Activated CD8-positive, alpha-beta T cell treated with anti-CD3 and anti-CD28 coated beads for 36 hours (primary cell): ENCODE measurements at places on chromosomes 2 and 18.
A peak's percentile ranks its signal among the peaks of the same experiment; 100 is the strongest.

- no peak for DNase-seq
Measured at GRCh38 chr2:162074632-162074895, 549 bp upstream of the DPP4 start.

DNA sequence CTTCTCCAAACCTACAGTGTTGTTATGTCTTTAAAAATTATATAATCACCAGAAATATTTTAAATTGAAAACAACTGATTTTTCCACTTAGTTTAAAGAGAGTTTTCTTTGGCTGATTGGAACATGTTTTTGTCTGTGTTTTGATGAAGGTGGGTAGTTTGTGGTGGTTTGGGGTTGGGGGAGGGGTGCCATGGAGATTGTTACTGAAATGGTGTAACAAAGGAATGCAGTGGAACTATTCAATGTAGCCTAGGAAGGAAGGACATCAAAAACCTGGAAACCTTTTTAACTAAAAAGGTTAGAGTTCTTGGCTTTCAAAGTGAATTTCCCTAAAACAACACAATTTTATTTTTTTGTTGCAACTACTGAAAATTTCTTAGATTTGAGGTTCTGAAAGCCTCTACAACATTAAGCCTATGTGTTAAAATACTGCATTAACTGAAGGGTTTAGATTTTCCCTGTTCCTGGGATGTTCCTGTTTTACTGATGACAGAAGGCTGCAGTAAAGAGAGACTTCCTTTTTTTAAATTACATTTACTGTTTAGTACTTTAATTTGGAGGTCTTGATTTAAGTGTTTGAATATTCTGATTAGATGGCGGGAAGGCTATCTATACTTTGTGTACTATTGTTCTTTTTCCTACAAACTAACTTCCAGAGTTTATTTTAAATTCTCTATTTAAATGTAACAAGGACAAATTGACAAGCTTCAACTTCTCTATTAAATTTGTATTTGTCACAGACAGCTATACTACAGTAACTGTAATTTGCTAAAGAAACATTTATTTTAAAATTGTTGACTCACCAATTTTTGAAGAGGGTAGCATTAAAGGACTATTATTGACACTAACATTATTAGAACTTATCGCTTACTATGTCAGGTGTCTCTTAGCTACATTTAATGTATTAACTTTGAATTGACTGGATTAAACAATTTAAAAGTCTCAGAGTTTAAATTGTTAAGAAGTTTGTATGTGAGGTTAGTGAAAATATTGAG, 87.7 kb downstream of the LIMS1 start:
- no peak for DNase-seq

DNA sequence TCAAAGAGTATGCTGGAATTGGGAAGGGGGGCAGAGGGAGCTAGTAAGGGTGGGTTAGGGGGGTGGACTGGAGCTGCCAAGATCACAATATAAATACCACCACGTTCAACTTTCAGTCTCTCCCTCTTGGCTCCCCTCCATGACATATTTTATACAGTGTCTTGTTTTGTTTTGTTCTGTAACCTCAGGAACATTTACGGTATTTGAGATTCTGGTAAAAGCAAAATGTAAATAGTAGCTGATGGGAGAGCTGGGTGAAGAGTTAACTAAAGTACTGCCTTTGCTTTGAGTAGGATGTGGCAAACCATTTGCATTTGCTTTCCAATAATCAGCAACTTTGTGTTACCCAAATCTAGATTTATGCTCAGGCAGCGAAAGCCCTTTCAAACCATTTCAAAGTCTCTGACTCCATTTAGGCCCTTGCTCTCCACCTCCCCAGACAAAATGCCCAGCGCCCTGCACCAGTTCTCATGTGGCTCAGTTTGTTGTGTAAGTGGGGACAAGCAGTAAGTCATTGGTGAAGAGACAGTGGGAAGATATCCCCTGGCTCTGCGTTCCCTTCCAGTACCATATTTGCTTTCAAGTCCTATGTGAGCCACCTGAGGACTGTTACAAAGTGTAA, 17.4 kb downstream of the IRS1 start:
- DNase-seq, result no peak

DNA sequence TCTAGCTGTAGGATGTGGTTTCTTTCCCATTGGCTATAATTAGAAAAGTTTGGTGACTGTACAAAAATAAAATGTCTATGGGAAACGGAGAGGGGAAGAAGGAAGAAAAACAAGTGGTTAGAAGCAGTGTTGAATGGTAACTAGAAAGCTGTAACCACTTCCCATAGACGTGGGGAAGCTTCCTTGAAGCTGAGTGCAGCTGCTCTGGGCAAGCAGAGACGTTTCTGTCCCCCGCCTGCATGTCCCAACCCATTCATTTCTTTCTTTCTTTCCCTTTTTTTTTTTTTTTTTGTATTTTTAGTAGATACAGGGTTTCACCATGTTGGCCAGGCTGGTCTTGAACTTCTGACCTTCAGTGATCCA, 367.8 kb upstream of the HS6ST1 start:
- peak; percentile 9 for DNase-seq

GRCh38 chr2:134191835-134192234, 62.0 kb upstream of the MGAT5 start:
- DNase-seq, result no peak

DNA sequence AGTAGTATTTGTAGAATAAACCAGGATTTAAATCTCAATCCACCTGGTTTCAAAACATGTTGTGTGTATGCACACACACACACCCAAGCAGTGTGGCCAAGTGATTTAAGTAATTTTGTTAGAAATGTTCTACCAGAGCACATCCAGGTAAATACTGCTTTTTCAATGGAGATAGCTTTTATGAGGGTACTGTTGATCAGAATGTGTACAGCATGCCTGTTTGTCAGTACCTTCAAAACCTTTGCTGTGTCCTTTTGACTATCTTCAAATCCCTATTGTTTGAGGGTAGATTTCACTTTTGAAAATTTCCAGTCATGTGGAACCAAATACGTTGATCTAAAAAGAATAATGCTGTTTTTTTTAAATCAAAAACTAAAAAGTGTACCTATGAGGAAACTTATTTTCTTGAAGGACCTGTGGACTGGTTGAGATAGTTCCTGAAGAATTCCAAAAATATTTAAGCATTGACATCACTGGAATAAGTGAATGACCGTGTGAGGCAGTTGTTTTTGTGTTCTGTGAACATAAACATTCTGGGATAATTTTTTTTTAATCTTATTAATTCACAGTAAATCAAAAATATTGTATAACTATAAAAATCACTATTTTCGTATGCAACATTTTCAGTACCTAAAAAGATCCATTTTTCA, 70.9 kb downstream of the PTRHD1 start:
- DNase-seq, result no peak

- DNase-seq, result no peak
Measured at GRCh38 chr2:187150670-187151069, 297.4 kb downstream of the CALCRL start.

GRCh38 chr2:55001716-55002115, 48.5 kb downstream of the RTN4 start:
- DNase-seq, result no peak

DNA sequence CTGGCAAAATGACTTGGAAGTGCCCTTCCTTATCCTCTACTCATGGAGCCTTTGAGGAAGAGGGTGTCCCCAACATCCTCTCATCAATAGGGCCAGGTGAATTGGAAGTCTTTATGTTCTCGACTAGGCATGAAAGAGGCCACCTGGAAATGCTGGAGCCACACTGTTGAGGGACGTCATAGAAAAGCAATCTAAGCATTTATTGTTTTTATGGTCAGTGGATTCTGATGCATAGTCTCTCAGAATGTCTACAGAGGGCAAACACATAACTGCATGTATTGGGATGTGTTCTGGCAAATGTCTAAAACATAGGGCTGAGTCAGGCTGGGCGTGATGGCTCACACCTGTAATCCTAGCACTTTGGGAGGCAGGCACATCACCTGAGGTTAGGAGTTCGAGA, 246.6 kb upstream of the SP5 start:
- no peak for DNase-seq

GRCh38 chr2:96558061-96558460, 21.5 kb downstream of the ARID5A start:
- DNase-seq, result no peak

DNA sequence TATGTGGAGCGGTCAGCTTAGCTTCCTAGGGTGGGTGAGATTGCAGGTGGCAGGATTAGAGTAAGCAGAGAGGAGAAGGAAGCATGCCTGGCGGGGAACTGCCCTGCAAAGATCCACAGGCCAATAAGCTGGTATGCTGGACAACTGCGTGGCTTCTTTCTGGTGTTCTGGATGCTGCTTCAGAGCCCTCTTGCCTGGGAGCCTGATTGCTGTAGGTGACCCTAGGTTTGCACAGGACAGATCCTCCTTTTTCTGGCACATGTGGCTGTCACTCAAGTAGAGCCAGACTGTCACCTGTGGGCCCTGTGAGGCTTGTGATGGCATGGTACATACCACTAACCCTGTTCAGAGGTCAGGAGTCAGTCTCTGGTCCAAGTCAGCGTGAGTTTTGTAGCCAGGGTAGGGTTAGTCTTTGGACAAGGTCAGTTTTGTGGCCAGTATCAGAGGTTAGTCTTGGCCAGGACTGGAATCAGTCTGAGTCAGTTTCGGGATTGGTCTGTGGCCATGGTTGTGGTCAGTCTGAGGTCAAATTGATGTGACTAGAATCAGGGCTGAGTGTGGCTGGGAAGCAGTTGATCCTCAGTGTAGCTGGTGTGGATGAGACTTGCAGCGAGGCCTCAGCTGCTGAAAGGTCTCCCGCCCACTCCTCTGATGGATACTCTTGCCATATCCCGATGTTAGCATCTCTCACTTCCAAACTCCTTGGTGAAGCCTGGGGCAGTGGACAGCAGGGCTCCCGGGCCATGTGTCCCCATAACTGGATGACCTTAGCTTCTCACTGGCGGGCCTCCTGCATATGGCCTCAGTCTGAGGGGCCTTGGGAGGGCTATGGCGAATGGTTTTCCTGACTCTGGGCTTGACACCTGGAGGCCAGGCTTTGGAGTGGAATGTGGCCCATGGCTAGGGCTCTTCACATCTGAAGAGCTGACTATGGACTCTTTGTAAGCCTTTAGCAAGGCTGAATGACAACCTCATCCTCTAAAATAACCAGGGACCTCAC, 260.5 kb downstream of the DYSF start:
- no peak for DNase-seq

GRCh38 chr2:112138159-112139032, at the start of gene FBLN7:
FBLN7 (plus strand) TSS chr2:112138385; CDS start chr2:112138656, 271 bp downstream.
- DNase-seq, result no peak

DNA sequence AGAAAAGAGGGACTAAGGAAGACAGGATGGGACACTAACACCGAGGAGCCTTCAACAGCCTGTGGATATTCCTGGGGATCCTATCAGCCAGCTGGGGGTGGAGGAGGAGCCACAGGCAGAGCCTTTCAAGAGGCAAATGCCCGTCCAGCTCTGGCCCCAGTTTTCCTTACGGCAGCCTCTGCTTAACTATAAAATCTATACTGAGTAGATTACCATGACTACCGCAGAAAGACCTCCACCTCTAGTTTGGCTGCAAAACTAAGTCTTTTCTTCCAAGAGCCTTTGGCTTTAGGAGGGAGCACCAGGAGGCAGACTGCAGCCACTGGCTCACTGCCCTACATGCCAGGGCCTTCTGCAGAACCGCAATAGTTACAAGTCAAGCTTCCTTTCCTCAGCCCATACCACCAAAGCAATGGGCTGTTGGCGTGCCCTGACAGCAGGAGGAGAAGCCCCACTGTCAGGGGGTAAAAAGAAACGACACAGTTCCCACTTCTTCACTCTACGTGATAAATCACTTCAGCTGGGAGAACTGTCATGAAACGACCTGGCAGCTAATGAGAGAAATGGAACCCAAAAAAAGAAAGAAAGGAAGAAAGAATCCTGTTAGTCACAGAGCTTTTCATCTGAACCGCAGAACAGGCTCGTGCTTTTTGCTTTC, 25.1 kb upstream of the CREB1 start:
- DNase-seq, result no peak

- DNase-seq, result no peak
Measured at GRCh38 chr18:78737006-78737915, 242.4 kb upstream of the SALL3 start.

DNA sequence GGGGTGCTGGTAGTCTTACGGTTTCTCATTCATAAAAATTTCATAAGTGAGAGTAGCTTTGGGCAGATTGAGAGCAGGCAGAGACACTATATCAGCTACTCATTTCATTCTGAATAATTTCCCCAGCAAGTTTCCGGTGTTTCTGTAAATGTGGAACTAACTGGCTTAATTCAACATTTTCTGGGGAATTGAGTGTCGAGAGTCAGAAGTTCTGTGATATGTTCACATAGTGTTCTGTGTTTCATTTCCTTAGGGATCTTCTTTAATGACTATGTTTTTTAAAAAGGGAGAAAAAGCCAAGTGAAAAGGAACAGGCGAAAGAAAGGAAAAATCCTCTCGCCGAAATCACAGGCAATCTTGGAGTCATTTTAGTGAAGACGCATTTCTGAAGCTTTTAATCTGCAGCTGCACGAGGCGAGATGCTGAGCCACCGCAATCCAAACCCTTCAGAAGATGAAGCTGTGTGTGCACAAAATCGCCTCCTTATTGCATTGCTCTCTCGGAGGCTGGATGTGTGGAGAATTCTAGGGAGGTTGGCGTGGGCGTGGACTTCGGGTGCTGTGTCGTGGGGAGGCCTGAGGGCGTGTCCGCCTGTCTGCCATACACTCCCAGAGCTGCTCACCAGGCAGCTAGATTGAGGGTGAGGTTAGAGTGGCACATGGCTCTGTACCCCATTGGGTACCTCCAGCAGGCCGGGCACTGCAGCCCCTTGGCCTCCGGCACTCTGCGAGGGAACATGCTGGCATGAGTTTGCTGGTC, 38.4 kb upstream of the HDAC4 start:
- no peak for DNase-seq

GRCh38 chr2:239065537-239065936, 217.7 kb downstream of the TWIST2 start:
- DNase-seq, result no peak

- DNase-seq, result no peak
Measured at GRCh38 chr2:124585277-124585676, 560.2 kb downstream of the CNTNAP5 start.

GRCh38 chr2:14123436-14124103, 508.9 kb upstream of the LRATD1 start:
- DNase-seq, result no peak

GRCh38 chr2:69740502-69740951, 1.4 kb upstream of the ANXA4 start:
- no peak for DNase-seq
